ENCODE measurements at places on chromosomes 11 and 22.

DNA sequence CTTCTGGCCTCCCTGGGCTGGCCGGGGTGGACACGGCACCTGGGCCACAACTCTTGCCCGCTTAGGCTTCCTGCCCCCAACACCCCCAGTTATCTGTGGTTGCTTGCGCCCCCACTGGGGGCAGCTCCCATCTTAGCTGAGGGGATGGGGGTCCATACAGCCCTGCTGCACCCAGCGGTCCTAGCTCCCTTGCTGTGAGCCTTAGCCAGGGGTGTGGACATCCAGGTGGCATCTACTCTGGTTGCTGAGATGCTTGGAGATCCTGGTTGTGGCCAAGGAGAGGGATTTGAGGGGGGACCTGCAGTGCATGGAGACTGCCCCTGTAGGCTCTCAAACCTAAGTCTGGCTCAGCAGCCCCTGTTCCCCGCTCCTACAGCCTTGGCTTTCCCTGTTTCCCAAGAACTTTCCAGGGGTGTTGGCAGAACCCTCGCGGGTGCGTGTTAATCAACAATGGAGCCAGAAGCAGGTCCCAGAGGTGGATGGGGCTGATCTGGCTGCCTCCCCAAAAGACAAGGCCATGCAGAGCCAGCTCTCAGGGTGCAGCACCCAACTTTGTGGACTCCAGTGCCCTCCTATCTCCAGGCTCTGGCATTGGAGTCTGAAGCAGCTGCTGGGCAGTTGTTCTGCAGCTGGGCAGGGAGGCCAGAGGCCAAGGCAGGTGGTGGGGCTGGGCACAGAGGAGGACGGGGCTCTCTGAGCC is 3.3 kb downstream of the KCNQ1 start:
- DNase-seq, result no peak

DNA sequence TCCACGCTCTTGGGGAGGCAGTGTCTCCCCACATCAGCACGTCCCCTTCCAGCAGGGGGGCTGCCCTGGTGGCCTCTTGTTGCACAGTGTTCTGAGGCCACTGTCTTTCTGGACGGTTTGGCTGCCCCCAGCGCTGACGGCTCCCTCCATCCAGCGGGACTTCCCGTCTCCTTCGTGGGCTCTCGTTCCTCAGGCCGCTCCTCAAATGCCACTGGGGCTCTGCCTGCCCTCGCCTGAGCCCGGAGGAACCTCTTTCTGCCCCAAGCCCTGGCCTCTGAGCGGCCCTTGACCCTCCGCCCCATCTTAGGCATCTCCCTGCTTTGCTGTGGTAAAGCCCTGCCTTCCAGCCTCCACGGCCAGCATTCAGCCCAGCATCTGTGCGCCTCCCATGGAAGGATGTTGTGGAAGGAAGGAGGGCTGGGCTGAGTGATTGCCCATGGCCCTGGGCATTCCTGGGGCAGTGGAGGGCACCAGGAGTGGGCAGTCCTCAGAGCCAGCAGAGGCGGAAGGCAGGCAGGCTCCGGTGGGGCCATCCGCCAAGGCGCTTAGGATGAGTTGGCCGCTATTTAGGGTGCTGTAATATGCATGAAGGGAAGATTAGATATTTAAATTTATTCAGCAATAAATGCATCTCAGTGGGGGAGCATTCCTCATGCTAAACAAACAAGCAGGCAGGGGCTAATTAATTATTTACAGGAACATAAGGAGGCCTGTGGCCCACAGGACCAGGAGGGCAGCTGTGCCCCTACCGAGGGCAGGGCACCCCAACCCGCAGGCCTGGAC is 17.8 kb downstream of the OTUB1 start:
- DNase-seq, result no peak

DNA sequence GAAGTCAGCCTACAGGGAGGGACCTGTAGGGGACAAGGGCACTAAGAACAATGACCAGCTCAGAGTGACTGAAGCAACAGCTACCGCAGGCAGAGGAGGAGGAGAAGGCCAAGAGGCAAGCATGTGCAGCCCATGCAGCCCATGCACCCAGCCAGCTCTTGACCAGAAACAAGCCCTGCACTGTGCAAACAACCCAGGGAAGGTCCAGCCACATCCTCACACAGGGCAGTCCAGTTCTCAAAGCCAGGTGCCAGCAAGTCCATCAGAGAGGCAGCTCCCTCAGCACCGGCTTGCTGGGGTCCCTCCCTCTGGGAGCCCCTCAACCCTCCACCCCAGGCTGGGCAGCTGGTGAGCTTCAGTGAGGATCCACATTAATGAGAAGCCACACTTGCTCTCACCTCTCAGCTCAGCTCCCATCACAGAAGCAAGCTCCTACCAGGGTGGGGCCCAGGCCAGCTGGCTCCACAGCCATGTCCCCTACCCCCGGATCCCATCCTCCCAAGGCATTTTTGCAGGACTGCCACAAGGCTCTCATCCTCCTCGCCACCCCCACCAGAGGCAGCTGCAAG is 7.1 kb downstream of the DGCR2 start:
- DNase-seq, result no peak

GRCh38 chr11:74686792-74687191 is 44.4 kb downstream of the CHRDL2 start:
- no peak for DNase-seq

DNA sequence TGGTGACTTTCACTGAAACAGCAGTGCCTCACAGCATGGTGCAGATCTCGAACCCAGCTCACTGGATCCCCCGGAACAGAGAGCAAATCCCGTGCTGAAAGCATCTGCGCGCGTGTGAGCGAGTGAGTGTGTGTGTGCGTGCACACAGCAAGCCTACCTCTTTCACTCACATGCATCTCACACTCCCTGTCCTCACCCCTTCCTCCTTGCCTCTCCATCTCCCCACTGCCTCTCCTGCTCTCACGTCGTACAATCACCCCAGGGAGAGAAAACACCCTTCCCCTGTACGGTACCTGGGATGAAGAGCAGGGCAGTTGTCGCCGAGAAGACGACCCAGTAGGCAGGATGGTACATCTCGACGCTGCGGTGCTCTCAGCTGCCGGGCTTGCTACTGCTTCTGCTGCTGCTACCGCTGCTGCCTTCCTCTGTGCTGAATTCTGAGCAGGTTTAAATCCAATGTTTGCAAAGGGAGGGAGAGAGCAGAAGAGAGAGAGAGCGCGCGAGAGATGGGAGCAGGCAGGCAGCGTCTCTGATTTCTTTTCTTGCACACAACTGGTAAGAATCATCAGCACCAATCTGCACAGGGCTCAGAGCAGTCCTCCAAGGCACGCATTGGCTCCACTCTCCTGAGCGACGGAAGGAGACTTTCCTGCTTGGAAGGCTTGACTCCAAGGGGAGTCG is at the start of gene OPCML:
OPCML (minus strand) TSS at position 531 of the 681 bp plus-strand sequence.
- DNase-seq, result no peak

DNA sequence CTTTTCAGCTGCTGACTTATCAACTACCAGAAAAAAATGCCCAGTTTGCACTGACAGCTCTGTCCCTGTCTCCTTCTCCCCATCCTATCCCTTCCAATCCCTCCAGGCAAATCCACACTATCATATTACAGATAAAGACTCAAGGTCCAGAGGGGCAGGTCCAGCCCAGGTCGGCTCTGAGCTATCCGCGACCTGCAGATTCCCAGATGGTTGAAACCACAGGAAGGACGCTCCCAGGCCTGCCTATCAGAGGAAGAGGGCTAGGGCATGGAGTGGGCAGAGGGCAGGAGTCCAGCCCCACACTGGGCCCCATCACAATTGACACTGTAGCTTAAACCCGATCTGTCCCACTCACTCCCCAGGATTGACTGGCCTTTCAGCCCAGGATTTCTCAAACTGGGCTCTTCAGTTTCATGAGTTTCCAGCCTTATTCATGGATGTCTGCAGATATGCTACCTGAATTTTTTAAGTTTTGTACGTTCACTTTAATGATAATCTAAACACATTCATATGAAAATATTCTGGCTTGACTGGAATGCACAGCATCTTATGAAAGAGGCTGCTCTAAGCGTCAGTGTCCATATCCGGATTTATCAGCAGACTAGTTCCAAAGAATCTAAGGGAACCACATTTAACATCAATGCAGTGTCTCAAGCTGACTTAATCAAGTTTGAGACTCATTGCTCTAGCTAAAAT is 16.4 kb upstream of the FCHSD2 start:
- DNase-seq, result no peak

- no peak for DNase-seq
Measured at GRCh38 chr11:43359422-43359818, 700 bp downstream of the TTC17 start.

DNA sequence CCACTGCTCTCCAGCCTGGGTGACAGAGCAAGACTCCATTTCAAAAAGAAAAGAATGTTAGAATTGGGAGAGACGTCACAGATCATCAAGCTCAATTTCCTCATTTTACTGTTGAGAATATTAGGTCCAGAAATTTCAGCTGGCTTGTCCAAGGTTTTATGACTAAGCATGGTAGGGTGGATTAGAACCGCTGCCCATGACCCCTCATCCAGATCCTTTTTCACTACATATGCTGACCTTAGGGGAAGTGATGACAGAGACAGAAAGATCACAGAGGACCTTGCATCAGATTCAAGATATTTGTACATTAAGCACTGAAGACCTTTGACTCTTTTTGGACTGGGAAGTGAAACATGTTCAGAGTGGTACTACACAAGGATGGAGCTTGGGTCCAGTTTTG is 134.5 kb downstream of the ADAMTS15 start:
- DNase-seq, result no peak

DNA sequence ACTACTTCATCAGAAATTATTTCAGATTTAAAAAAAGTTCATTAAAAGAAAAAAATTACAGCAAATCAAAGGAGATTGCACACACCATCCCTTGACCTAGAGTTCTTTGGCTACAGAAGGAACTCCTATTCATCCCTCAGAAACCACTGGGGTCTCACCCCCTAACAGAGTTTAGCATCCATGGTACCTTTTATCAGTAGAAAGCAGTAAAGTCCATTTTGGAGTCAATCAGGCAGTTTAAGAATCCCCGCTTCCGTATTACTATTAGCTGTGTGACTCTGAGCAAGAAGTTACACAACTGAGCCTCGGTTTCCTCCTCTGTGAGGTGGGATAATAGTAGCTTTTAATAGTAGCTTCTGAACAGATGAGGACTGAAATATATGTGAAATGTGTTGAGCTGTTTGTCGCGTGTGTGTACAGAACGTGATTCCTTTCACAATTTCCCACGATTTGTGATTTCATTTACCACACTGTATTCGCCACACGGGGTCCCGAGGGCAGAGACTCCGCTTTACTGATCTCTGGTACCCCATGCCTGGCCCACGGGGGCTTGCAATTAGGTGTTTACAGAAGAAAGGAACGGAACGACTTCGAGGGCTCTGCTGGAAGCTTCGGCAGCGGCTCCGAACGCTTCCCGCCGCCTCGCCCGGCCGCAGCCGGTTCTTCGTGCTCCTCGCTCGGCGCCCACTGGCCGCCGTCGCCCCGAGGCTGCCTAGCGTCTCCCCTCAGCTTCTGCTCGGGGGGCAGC is 72.5 kb upstream of the ZBED5 start:
- DNase-seq, result no peak

DNA sequence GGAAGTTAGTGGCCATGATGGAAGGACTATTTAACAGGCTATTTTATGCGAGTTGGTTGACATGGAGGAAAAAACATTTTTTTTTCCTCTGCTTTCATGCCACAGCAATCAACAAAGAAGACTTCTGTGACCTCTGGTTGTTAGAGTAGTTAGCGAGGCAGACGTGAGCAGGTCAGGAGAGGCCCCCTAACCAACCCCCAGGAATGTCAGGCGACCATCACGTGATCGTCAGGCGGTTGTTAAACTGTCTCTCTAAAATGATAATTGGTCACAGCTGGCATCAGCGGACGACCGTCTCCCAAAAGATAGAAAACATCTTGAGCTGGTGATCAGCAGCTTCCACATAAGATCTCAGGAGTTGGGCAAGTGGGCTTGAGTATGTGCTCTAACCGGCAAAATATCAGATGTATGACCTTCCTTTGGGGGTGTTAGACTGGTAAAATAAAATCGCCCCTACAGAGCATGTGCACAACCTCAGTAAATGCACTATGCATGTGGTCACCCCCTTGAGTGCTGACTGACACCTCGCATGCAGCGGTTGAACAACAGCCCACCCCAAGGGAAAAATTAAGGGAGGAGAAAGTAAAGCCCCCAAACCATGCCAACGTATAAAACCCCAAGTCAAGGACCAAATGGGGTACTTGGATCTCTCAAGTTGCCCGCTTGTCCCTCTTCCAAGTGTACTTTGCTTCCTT is 20.9 kb upstream of the NARS2 start:
- no peak for DNase-seq

DNA sequence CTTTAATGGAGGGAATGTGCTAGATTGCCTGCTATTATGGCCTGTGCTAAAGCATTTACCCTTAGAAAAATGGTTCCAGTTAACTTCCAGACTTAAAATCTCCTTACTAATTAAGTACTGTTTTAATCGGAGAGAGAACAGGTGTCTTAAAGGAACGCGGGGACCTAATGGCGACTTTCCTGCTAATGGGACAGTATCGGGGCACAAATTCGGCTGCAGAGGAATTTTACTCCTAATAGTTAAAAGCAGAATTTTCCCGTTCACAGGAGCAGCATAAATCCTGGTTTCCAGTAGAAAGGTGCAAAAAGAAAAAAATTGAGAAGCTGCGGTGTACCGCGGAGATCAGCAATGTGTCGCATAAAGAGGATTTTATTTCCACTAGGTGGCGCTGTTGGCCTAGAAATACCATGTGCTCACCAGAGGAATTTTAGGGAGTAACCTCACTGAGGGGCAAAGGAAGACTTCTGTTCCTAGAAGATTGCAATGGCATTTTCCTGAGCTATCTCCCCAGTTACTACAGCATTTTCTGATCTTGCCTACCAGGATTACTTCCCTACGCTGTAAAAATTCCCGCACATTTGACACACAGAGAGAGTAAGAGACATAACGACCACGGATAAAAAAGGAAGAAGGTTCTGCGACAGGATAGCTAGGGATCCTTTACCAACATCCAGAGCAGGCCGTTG is 44.5 kb downstream of the ZNF280B start:
- DNase-seq, result peak; percentile 4

DNA sequence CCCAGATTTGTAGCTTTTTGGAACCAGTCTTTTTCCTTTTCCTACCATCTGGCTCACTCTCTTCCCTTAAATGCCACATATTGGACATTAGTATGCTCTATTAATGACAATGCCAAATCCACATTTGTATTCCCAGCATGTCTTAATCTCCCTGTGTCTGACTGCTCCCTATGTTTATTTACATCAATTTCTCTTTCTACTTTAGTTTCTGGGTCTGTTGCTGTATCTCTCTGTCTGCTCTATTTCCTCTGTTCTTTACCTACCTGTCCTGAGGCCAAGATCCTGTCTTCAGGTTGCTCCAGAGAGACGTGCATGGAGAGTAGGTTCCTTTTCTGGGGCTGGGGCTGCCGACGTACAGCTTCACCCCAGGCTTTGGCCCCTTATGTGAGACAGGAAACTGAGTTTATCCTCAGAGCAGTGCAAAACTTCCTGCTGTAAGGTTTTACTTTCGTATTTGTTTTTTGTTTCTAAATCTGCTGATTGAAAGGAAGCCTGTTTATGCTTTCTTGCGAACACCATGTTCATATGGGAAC is 25.6 kb downstream of the OR2AG2 start:
- no peak for DNase-seq

Measured in stimulated activated CD8-positive, alpha-beta memory T cell treated with anti-CD3 and anti-CD28 coated beads, Interleukin-2, amount 100 ng/mL, for 48 hours (primary cell).